ENCODE measurements at places on chromosomes 2 and 18.

DNA sequence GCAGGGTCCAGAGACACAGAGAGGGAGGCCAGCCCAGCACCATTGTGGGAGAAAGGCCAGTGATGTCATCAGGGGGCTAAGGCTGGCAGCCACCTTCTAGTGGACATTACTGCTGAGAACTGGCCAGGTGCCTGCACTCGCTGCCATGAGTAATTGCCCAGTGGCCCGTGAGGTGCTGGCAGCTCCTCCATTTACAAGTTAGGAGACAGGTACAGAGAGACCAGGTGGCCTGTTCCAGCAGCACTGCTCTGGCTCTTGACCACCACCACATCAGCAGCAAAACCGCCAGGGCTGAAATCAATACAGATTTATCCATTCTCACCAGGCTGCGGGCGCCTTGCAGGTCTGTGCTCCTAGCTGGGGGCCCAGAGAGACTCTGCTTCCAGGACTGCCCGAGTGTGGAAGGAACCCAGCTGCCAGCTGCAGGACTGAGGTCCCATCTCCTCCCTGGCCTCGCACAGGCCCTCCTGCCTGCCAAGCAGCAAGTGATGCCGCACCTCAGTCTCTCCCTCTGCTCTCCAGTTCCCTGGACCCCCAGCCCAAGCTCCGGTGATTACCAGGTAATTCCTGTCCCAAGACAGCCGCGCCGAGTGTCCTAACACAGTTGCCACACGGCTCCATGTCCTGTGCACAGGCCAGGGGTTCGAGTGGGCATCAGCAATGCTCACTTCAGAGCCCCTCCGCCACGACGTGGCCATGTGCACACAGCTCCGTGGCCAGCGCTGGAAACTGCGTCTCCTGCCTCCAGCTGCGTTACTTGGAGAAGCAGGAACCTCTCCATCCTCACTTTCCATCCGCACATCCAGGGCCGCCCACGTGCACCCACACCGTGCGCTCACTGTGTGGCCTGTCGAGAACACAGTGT, 101.0 kb upstream of the CTDP1 start:
- no peak for DNase-seq

DNA sequence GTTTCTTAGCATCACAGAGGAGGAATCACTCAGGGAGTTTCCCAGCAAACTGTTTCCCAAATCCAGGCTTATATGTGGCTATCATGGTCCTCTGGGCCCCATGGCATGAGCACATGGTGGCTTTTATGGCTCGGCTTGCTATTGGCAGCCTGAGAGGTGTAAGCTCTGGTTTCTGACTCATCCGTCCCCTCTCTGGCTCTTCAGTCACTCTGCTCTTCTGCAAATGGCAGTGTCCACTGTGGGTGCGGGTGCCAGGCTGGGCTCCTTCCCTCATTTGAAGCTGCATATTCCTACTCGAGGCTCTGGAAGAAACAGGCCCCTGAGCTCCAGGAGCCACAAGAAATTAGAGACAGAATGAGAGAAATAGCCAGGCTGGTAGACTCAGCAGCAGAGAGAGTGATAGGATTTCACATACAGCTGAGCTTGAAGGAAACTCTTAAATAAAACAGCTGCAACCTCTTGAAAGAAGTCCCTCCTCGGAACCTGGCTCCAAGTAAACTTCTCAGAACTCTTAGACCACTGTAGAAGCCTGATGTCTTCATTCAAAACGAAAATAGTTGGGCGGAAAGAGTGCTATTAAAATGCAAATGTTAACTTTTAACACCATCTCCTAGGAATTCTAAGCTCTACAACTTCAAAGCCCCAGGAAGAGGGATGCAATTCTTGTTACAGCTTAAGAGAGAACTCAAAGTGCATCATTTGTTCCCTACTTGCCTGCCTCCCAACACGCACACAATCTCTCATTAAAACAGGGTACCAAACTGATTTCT, 212.6 kb upstream of the SP5 start:
- no peak for DNase-seq

DNA sequence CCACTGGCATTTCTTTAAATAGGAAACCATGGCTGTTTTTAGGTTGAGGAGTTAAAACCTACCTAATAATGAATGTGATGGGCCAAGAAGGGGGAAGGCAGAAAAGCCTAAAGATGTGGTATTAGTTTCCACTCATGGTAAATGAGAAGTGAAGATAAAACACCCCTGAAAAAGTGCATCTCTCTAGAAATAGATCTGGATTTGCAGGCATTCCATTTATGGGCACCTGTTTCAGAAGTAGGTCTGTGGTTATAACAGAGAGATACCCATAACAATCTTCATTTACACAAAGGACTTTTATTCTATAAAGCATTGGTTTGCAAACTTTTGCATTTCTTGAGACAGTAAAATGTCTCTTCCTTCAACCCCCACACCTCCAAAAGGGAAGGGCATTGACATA, 62.1 kb downstream of the PRKCE start:
- DNase-seq: no peak

DNA sequence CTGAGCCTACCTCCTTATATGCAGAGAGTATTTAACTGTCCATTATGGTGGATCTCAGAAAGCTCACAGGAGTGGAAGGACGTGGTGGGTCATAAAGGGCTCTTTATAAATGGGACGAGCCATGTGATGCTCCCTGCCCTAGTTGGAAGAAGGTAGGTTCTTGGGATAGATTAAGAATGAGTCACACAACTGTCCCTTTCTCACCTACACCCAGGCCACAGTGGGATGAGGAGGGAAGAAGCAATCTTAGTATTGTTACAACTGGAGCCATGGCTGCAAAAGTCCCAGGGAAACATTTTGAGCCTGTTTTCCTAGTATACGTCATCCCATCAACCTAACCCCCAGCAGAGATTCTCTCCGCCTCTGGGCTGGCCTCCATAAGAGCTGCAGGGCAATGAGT, 229.9 kb downstream of the TTC32 start:
- no peak for DNase-seq

GRCh38 chr2:172179045-172179701, 76.5 kb upstream of the DLX2 start:
- no peak for DNase-seq

- DNase-seq: no peak
These were observed 38.2 kb downstream of the ACVR1 start for GRCh38 chr2:157837851-157838441.

- no peak for DNase-seq
These were observed 15.9 kb upstream of the TXNDC2 start for GRCh38 chr18:9869715-9870430.

DNA sequence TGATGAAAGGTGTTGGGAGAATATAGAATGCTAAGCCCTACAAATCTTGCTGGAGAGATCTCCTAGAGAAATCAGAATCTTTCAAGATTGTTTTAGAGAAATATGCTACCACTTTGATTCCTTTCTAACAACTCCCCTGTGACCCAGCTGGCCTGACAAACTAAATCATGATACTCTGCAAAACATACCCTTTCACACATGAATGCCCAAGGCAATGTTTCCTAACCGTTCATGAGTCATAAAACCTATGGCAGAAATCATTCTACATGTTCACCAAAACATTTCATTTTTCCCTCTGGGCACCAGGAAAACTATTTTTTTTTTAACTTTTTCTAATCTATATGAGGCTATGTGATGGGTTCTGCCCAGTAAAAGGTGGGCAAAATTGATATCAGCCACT, 77.8 kb upstream of the SETBP1 start:
- no peak for DNase-seq

DNA sequence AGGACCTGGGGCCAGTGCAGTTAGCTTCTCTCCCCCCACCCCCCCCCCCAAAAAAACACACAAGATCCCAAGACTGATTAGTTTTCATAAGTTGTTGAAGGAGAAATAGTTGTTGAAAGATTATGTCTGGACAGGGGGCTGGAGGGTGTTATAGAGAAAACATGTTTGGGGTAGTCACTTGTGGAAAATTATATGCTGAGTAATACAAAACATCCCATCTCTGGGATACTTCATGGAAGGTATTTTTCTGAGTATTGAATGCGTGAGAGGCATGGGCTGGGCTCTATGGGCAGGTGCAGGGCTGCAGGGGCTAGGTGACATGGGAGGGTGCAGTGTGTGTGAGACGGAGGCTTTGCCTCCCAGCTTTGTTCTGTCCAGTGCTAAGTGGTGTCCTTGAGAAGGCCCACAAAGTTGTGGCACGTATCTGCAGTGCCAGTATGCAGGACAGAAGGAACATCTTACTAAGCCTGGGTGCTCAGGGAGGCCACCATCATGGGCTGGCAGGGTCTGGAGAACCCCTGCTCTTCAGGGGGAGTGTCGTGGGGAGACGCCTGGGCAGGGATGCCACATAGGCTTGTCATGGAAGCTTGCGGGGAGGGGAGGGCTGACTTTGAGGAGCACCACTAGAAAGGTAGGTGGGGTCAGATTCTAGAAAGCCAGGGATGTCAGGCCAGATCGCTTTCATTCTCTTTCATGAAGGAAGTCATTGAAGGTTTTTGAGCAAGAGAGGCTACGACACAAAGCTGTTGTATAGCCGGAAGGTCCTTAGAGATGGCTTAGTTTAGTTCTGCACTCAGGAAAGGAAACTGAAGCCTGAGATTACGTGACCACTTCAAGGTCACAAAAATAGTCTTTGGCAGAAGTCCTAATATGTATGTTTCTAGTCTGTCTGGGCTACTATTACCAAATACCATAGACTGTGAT, 232.0 kb downstream of the LDLRAD4 start:
- DNase-seq: no peak

DNA sequence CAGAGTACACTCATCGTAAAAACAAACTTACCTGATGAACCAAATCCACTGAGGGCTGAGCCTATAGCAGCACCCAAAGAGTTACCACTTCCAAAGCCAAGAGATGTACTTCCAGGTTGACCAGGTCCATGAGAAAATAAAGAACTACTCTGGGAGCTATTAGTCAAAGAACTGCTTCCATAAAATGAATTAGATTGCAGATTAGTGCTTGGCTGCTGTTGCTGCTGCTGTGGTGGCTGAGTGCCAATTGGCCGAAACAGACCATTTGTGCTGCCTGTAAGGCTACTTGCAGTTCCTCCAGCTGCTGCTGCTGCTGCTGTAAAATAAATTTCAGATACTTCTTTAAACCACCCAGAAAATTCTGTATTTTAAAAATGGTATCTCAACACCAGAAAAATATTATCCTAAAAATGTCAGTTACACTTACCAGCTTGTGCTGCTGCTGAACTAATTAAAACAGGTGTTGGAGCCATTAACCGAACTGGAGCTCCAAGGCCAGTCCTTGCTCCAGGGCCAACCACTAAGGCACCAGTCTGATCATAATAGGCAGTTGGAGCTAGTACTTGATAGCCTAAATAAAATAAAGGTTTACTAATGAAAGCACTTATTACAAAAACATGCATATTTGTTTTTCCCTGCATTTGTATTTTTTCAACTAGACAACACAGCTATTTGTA, 58.1 kb upstream of the SDC1 start:
- DNase-seq: no peak

GRCh38 chr2:42328148-42328833, 32.7 kb downstream of the COX7A2L start:
- DNase-seq: no peak

DNA sequence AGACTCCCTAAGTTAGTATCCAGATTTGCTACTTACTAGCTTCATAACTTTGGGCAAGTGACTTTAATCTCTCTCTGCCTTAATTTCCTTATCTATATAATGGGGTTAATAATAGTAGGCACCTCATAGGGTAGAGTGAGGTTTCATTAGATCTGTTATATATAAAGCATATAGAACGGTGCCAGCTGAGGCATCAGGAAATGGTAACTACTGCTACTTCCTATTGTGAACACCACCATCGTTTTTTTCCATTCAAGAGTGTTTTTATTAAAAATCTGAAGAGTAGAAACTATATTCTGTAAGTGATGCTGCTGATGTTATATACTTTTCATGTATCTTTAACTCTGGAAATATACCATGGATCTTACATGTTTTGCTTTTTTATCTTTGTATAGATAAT, 44.3 kb downstream of the MALT1 start:
- no peak for DNase-seq

DNA sequence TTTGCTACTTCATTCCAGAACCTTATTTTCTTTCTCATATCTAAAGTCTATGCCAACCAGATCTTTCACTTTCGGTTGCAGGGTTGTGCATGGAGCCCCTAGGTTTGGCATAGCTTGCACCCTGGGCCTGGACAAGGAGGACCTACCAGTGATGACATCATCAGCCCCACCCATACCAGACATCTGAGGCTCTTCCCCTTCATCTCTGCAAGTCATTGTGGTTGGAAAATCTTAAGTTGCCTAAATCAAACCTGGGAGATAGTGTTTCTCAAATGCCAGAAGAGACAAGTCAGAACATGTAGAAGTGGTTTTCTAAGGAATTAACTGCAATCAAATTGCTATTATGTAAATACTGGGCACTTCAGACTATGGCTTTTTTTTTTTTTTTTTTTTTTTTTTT, 363.3 kb downstream of the ZNF516 start:
- no peak for DNase-seq

GRCh38 chr2:230471074-230471473, 55.1 kb downstream of the SP100 start:
- DNase-seq: no peak

- DNase-seq: no peak
These were observed 201.5 kb upstream of the RAB6C start for GRCh38 chr2:129777762-129778583.

- DNase-seq: no peak
These were observed 3.8 kb downstream of the ZFAND2B start for GRCh38 chr2:219210196-219210885.

- no peak for DNase-seq
These were observed 2.7 kb upstream of the CCBE1 start for GRCh38 chr18:59699750-59700534.

DNA sequence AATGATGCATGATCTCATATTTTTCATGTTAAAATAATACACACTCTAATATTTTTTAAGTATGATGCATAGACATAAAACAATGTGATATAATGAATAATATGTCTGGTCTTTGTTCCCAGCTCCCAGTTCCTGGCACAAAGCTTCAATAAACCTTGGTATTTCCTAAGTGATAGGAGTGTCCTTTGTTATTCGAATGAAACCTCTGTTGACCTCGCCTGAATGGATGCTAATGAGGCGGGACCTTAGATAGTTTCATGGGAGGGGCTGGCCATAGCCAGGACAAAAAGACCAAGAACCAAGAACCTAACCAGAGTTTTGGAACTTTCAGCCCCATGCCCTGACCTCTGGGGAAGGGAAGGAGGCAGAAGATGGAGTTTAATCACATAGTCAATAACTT, 257.7 kb upstream of the COPS8 start:
- no peak for DNase-seq

GRCh38 chr2:197908156-197908555, 103.8 kb downstream of the PLCL1 start:
- DNase-seq: no peak

GRCh38 chr2:207111757-207112156, 54.0 kb downstream of the KLF7 start:
- no peak for DNase-seq
